ENCODE measurements at places on chromosomes 7 and 10.

- DNase-seq, result peak; percentile 5
These were observed 339.1 kb downstream of the SEMA3D start for GRCh38 chr7:84847790-84848189.

- DNase-seq, result no peak
These were observed 208.4 kb downstream of the ACTR3B start for GRCh38 chr7:152967958-152968357.

DNA sequence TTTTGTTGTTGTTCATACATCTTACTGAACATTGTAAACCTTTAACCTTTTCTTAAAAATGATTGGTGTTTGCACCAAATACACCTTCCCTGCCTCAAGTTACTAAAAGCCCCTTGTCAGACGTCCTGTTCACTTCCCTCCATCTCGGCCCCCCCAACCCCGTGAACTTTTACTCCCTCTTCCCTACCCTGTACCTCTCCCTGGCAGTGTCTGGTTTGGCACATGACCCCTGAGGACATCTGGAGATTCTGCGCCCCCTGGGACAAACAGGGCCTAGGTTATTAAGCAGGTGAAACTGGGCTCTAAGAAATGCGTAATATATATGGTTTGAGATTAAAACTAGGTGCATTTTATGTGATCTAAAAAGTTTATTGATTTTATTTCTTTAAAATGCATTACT lies 1.4 kb downstream of the PPP2R2D start:
- no peak for DNase-seq

GRCh38 chr7:2843191-2843685 lies 870 bp downstream of the GNA12 start:
- DNase-seq, result no peak

- no peak for DNase-seq
These were observed 237.9 kb upstream of the MYO3A start for GRCh38 chr10:25696013-25696708.

DNA sequence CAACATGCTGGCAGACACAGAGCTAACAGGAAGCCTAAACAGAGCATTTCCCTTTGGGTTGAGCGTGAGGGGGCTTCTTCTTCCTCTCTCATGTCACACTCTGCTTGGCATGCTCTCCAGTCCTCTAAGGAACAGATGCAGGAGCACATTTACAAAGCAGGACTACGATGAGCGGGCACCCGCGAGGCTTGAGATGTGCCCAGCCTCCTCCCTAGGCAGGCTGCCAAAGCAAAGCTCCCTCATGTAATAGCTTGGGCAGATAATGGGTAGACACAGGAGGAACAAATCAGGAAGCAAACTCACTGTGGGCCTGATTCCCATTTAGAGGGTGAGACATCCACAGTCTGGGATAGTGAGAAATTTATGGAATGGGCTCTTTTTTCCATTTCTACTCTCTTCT lies 519.1 kb downstream of the NRG3 start:
- no peak for DNase-seq

DNA sequence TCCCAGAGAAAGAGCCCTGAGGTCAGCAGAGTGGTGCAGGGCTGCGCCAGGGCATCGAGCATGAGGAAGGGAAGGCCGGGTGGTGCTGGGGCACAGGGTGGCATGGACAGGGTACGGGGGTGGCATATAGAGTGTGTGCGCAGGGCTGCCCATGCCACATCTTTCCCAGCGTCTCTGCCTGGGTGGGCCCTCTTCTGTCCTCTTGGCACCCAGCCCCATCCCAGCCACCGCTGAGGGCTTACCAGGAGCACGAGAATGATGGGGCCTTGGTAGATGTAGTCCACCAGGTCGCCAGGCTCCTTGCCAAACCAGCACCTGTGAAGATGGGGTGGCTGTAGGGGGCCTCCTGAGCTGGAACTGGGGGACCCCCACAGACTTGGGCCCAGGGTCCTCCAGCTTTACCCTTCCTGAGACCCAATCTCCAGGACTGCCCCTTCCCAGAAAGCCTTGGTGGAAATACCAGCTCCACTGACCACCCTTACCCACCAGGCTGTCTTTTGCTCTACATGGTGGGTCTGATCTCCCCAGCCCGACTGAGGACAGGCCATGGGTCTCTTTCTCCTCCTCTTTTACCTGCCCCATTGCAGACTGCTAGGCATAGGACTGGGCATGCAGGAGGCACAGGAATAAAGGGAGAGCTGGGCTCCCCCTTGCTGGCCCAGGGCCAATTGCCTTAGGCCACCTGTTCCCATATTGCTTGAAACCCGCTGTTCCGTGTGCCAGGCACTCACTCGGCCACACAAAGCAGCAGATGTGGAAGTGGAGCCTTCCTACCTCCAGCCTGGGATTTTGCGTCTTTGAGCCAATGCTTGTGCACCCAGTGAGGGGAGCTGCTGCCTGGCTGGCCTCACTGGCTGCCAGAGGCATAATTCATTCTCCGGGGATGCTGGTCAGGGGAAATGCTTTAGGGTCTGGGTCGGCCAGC lies 21.7 kb downstream of the CRHR2 start:
- no peak for DNase-seq

GRCh38 chr7:124881981-124882380 lies 47.6 kb downstream of the POT1 start:
- peak; percentile 5 for DNase-seq

DNA sequence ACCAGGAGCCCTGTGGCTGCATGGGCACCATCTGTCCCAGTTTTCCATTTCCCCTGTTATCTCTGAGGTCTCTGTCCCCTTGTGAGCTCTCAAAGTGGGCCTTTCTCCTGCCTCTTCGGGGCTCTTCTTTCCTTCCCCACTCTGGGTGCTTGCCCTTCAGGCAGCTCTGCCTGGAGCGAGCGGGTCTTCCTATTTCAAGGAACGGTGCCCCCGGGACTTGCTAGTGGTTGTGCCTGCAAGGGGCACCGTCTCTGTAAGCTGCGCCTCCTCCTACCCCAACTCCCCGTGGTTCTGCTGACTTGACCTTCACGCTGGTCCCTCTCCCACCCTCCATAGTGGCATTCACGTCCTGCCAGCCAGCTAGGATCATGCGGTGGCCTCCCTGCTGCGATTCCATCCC lies 110.1 kb downstream of the DOCK1 start:
- DNase-seq, result no peak

- DNase-seq, result no peak
These were observed 1019.4 kb downstream of the KCNMA1 start for GRCh38 chr10:76618171-76618570.

DNA sequence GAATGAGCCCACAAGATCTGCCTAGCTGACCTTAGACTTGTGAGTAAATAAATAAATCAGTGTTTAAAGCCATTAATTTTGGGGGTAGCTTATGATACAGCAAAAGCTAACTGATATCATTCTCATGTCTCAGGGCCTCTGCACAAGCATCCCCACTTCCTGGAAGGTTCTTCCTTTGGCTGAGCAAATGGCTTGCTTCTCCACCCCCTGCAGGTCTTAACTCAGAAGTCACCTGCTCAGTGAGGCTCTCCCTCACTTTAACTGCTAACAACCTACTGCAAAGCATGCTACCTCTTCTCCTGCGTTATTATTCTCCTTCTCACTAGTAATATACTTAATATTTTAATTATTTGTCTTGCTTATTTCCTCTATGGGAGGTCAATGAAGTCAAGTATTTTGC lies 167.3 kb downstream of the TPK1 start:
- DNase-seq, result no peak

- no peak for DNase-seq
These were observed 98.5 kb downstream of the IDE start for GRCh38 chr10:92475357-92475868.

- no peak for DNase-seq
These were observed 45.9 kb downstream of the TMEM270 start for GRCh38 chr7:73906874-73907273.

GRCh38 chr10:120538091-120538490 lies 81.1 kb downstream of the PLPP4 start:
- no peak for DNase-seq

GRCh38 chr10:115051216-115051615 lies 41.9 kb upstream of the ATRNL1 start:
- DNase-seq, result no peak

DNA sequence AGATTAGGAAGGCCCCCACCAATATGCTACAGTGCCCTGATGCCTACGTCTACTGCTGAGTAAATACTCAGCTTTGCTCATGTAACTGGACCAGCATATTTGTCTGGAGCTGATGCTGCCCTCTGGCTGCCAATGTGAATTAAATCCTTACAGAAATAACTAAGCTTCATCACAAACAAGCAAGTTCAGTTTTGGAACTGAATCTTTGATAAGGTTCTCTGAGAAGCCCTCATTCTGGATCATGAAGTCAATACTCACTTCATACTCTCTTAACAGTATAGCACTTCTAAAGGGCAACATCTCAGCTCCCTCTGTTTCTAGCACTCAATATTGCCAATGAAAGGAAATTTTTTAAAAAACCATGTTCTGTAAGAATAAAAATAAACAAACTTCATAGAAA lies 246.7 kb downstream of the ETV1 start:
- peak; percentile 73 for DNase-seq

- DNase-seq, result no peak
These were observed 54.3 kb downstream of the SPOCK2 start for GRCh38 chr10:72034040-72034499.

DNA sequence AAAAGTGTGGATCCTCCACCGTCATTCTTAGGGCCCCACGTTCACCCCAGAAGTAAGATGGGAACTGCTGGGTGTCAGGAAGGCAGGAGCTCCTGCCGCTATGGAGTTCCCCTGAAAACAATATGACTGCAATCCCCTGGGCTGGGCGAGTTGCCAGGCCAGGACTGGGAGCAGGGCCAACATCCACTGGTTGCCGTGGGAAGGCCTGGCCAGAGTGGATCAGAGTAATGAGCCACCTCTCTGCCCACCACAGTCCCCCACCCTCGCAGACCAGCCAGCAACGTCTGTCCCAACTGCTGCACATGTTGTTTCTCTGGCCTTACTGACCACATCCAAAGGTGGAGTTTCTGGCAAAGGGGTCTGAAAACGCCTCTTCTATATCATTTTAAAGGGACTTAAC lies 86.6 kb downstream of the STRA8 start:
- DNase-seq, result peak; percentile 91

- DNase-seq, result no peak
These were observed 123.6 kb upstream of the GDF10 start for GRCh38 chr10:47176206-47176902.

GRCh38 chr7:8147760-8148463 lies 114.1 kb downstream of the ICA1 start:
- no peak for DNase-seq

DNA sequence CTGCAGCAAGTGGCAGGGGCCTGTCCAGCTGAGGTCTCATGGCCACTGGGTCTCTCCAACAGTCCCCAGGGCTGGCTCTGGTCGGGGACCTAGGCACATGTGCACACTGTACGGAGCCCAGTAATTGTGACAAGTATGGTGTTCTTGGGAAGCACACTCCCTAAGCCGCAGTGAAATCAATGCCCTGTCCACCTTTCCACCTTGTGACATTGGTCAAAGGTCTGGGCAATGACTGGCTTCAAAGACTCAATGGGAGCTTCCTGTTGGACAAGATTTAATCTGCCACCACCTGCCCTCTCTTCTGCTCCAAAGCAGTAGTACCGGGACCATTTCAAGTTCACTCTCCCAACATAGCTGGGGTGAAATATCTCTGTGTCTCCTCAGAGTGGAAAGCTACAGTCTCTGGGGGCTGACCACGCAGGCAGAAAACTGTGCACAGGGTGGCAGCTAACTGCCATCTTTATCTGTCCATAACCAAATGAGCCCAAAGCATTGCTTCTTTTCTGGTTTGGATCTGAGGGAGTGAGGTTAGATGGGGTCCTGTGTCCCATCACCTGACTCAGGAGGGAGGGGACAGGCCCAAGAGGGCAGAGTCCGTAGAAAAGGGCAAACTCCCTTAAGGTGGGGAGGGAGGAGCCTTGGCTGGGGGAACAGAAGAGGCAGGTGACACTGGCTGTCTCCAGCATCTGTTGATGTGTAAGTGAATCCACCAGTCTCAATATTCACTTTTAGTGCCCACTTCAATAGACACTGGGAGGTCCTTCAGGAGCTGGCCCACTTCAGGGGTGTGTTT lies 307.7 kb downstream of the TNS3 start:
- DNase-seq, result no peak

DNA sequence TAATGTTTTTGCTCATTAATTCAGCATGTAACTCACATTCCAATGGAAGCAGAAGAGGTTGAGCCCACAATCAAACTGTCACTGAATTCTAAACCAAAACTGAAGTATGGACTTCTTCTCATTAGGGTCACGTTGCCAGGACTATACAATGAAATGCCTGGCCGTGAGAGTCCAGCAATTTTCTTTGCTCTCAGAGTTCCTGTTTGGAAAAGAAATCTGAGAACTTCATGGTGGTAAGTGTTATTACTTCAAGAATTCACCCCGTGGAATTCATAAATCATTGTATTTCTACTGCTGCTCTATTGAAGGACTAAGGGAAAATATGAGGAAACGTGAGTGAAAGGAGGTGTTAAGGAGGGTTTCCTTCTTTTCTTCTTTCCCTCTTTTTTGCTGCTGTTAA lies 441.8 kb upstream of the AKR1E2 start:
- peak; percentile 18 for DNase-seq

DNA sequence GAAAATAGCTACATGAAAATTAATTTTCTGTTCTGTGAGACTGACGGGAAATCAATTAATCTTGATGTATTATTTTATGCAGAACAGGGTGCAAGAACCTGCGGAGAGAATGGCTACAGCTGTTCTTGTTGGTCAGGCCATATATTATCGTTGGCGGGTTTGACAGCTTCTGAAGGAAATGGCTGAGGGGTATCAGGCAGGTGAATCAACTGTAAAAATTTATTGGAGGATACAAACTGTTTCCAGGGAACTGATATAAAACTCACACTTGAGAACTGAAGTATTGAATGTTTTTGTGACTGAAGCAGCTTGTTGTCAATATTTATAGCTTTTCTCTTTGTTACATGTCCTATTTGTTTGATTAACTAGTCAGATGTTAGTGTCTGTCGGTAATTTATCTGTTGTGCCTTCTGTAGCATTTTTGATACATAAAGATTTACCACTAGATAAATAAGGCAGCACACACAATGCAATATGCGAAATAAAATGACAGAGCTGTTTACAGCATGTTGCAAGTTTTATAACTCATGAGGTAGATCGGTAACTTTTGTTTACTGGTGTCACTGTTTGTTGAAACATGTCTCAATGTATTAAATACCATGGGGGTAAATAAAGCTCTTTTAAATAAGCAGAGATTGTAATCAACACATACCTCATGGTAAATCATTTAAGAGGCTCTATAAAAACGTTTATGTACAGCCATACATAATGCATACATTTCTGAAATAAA lies 308.2 kb downstream of the LRMDA start:
- DNase-seq, result no peak

Data from cardiac fibroblast (primary cell).